Cerebellar nuclear complex (tissue), 1 donor: ENCODE measurements at places on chromosomes 7 and 10.

GRCh38 chr7:131007439-131008330 is 273.7 kb upstream of the KLF14 start:
- DNase-seq = no peak

GRCh38 chr10:108454793-108455192 is 1290.3 kb upstream of the SORCS1 start:
- DNase-seq = no peak

DNA sequence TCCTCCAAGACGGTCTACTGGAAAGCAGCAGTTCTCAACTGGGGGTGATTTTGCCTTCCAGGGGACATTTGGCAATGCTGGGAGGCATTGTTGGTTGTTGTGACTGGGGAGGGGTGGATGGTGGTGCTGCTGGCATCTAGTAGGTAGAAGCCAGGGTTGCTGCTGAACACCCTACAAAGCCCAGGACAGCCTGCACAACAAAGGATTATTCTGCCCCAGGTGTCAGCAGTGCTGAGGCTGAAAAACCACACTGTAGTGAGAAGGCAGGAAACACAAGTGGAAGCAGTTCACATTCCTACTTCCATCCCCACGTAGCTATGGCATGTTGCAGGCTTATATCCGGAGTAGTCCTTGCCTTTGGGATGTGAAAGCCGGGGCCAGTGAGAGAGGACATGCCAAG is 86.9 kb downstream of the AOAH start:
- no peak for DNase-seq

GRCh38 chr10:31036209-31036608 is 4.5 kb upstream of the ZNF438 start:
- no peak for DNase-seq

- no peak for DNase-seq
Observed at GRCh38 chr7:44693641-44694313, 54.9 kb upstream of the ZMIZ2 start.

GRCh38 chr7:158550886-158551452 is 36.7 kb downstream of the PTPRN2 start:
- no peak for DNase-seq

- DNase-seq = no peak
Observed at GRCh38 chr10:52623761-52624160, 148.8 kb downstream of the MBL2 start.

DNA sequence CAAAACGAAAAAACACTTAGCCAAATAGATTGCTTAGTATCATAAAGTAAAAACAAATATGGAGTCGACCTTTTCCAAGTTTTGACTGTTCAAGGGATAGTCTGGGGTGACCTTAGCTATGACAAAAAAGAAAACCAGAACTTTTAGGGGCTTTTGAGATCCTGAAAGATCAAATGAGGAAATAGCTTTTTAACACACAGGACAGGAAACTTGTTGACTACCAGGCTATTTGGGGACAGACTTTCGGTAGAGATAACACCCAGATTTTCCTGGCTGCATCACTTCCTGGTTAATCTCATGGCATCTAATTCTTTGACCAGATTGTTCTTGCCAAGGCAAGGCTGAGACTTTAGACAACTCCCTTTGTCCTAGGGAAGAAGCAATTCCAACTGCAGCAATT is 34.5 kb upstream of the EGR2 start:
- DNase-seq = no peak

DNA sequence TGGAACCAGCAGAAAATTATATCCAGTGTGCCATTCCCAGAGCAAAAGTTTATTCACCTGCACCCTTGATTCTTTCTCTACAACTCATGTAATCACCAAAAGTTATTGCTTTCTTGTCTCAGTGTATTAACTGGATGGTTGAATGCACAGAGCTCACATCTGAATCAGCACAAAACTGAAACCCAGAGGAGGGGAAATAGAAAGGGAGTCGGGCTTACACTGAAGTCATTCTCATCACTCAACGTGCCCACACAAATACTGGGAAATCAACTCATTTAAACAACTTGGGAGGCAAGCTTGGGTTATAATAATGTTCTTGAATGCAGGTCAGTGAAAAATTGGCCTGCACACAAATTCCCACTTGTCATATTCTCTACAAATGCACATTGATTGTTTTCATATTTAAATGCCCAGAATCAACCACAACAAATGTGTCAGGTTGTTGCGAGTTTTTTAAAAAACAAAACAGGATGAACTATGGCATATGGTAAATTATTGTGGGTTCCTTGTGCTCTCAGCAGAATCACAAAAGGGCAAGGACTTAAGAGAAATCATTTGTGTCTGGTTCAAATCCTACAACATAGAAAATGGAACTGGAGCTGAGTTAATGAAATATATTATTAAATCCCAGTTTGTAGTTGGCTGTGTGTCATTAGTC is 125.9 kb upstream of the NOBOX start:
- DNase-seq = no peak

GRCh38 chr7:80393786-80394185 is 118.1 kb downstream of the GNAT3 start:
- DNase-seq = no peak

- DNase-seq = peak; percentile 59
Observed at GRCh38 chr7:102390697-102391484, 5.3 kb upstream of the PRKRIP1 start.

DNA sequence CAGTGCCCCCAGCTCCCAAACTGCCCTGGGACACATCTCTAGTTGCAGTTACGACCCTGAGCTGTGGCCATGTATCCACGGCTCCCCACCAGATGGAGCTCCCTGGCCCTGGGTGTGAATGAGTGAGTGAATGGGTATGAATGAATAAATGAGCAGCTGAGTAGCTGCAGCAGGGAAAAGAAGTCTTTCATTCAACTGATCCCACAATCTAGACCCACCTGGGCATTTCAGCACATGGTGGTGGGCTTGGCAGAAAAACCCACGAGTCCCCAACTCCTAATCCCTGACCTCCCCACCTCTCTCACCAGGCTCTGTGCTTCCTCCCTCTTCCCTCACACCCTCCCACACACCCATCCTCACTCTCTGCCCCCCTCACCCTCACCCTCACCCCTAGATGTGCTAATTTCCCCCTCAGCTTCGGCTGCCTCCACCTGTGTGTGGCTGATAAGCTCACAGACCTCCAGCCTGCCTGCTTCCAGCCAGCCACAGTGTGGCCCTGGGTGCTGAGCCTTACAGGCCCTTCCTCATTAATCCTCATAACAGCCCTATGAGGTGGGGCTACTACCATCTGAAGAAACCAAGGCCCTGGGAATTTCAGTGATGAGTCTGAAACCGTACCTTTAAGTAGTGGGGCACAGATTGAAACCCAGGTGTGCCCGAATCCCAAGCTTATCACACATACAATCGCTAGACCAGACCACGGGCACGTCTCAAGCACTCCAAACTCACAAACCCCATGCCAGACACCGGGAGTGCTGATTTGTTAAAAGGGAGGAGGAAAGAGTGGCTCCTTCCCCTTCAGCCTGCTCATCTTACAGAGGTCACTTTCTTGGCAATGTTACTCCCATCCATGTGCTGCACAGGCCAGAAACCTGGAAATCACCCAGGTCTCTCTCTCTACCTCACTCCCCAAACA is 2.2 kb upstream of the ATP6V1F start:
- no peak for DNase-seq

- no peak for DNase-seq
Observed at GRCh38 chr10:18968159-18968558, 80.4 kb upstream of the MALRD1 start.

DNA sequence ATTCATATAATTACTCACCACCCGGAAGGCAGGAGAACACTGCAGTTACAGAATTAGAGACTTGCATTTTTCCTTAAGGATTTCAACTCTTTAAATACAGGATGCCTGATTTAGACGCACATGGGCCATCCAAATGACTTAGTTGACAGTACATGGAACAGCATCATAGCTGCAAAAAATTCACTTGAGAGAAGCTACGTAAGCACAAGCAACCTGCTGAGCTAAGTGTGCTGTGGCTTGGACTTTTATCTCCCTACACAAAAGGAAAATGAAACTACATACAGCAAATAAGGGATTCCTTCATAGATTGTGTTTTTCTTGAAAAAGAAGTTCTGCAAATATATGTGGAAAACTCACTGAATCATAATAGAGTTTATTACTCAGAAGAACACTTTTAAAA is 152.6 kb downstream of the POU6F2 start:
- no peak for DNase-seq

DNA sequence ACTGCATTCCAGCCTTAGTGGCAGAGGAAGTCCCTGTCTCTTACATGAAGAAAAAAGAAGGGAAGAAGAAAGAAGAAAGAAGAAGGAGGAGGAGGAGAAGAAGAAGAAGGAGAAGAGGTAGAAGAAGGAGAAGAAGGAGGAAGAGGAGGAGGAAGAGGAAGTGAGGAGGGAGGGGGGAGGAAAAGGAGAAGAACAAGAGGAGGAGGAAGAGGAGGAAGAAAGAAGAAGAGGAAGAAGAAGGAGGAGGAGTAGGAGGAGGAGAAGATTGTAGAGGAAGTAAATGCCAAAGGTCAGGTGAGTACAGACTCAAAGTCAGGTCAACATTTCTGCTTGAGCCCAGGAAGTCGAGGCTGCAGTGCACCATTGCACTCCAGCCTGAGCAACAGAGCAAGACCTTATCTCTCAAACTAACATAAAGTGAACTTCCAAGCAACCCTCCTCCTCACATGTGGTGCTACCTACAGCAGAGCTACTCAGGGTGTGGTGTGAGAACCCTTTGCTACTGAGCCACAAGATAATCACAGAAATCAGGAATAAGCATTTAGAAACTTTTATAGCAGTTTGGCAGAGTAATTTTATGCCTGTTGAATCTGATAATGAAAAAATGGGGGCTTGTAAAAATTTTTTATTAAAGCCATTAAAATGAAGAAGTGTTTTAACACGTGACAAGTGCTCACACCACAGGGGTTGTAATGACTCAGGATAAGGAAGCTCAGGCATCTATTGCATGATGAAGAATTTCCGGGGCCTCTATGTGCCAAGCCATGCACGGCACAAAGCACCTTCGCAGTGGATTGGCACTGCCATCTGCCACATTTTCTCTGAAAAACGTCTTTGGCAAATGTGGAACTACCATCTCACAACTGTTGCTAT is 224.9 kb upstream of the AUTS2 start:
- DNase-seq = no peak

DNA sequence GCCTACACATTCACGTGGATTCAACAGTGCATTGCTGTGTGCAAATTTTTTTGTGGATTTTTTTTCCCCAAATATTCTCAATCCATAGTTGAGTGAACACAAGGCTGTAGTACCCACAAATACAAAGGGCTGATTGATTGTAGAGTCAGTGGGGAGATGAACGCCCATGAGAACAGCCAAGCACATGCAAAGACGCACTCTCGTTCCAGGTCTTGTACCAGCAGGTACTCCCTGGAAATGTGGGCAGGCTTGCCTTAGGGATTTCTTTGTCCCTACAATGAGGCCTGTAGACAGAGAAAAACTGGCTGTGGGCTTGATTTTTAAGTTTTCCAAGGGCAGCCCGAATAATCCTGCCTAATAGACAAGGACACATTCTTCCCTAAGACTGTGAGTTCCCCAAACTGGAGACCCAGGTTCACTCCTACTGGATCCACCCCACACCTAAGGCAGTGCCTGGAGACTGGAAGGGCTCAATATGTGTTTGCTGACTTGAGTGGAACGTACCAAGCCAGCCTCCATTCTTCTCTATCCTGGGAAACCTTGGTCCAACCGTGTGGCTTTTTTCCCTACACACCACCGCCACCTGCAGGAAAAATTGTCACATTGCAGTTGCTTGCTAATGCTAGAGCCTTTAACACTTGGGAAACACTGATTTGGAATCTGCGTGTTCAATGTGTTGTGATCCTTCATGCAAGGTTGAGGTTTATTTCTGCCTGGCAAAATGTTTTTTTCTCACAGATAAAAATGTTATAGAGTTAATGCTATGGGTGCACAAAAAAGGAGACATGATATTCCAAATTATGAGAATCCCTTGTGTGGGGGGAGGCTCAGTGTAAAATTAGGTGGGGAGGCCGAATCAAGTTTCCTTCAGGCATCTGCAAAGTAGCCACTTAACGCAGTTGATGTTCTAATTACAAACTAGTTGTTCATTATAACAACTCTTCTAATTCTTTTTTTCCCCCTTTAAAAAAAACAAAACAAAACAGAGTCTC is 49.3 kb downstream of the PPP1R17 start:
- peak; percentile 51 for DNase-seq

GRCh38 chr7:122987463-122987862 is 8.0 kb downstream of the TAS2R16 start:
- no peak for DNase-seq

GRCh38 chr10:49115796-49116508 is 630 bp upstream of the VSTM4 start:
- DNase-seq = no peak

GRCh38 chr10:11097686-11098085 is 80.0 kb downstream of the CELF2 start:
- DNase-seq = no peak

GRCh38 chr10:72461085-72461484 is 106.4 kb upstream of the DNAJB12 start:
- no peak for DNase-seq

DNA sequence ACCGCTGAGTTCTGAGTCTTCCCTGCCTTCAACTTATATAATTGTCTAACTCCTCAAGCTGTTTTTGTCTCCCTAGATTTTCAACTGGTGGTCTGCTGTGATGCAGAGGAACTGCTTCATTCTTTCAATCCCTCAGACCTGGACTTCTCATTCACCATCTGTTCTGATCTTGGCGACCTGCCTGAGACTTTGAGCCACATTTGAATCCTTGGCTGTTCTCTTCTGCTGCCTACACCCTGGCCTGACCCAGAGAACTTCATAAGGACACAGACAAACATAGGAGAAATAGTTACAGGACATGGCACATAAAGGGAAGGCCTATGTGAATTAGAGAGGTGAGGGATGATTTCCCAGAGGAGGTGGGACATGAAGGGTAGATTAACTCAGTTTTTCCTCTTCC is 326.7 kb downstream of the PTEN start:
- peak; percentile 46 for DNase-seq

DNA sequence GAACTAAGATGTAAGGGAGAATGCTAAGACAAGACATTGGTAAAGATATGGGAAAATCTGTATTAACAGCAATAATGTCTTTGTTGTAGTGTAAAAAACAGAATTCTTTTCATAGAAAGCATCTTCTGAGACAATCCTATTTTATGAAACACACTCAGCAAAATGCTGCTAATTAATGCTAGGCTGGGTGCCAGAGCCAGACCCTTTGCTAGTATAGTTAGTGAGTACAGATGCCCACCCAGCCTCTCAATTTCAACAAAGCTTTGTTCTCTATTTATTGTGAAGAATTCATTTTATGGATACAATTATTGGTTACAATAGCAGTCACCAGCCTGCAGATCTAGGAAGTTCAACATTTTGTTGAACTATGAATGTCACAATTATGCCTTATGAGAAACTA is 131.0 kb downstream of the SEM1 start:
- no peak for DNase-seq

DNA sequence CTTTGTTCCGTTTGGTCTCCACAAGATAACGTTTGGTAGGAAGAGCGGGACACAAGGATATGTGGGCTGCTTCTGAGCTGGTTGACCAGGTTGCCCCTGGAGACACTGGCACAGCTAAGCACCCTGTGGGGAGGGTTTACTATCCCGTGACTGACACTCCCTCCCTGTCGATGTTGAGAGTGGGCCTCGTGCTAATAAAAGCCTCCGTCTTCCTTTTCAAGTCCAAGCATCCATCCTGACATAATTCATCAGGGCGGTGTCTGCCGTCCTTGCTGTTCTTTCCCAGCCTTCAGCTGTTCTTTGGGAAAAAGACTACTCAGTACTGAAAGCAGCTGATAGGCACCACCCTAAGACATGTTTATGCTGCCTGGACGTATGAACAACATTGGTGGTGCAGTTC is 49.6 kb downstream of the SHH start:
- no peak for DNase-seq

GRCh38 chr10:51767103-51767763 is 67.8 kb upstream of the CSTF2T start:
- no peak for DNase-seq
